Kidney (tissue), 22 donors: ENCODE measurements at places on chromosomes 7 and 10. TPM values are rescaled to one million over a fixed set of nuclear protein-coding genes. Genes with fewer than 3 reads are reported as not detected.

The LRRC18 gene
- total RNA-seq, result not detected

The ZEB1 gene
- total RNA-seq, result 43.0 TPM

The IDE gene
- total RNA-seq, result 40.5 TPM

The PNLIP gene
- total RNA-seq, result not detected

The EBLN1 gene
- total RNA-seq, result not detected

The ARHGAP22 gene
- 6.6 TPM for total RNA-seq

The LBX1 gene
- not detected for total RNA-seq

DNA sequence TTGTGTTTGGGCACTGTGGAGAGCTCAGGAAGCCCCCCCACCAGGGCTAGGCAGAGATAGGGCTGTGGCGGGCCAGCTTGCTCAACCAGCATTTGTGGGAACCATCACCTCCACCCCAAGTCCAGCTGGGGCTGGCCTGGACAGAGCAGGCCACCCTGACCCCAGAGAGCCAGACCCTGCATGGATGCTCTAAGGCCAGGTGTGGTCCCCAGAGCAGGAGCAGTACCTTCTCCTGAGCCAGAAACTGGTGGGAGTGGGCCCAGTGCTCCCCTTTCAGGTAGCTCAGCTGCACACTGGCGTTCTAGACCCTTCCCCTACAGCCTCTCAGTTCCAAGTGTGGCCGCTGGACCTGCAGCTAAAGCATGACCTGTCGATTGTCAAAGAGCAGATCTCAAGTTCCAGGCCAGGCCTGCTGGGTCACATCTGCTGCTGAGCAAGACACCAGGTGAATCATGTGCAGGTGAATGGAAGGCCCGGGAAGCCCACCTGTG, 57.2 kb downstream of the RASGEF1A start:
- DNase-seq, result peak; percentile 24

- DNase-seq, result no peak
Measured at GRCh38 chr10:20686015-20686635, 211.0 kb downstream of the NEBL start.

DNA sequence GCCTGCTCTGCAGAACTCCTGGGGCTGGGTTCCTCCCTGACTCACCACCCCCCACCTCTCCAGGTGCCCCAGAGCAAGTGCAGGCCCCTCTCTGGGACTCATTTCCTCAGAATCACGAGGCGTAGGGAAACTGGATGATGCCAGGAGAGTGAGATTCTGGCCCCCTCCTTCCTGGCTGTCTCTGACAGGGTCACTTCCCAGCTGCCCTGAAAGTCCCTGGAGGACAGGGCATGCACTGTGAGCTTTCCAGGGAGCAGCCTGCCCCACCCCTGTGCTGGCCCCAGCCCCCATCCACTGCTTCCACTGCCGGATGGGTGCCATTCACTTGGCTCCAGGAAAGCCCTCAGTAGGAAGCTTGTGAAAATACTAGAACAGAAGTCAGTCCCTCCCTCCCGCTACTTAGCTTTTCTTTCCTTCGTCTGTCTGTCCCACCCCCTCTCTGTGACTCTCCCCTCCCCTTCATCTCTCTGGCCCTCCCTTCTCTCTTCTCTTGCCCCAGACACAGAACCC, 10.4 kb downstream of the TACR2 start:
- peak; percentile 26 for DNase-seq

DNA sequence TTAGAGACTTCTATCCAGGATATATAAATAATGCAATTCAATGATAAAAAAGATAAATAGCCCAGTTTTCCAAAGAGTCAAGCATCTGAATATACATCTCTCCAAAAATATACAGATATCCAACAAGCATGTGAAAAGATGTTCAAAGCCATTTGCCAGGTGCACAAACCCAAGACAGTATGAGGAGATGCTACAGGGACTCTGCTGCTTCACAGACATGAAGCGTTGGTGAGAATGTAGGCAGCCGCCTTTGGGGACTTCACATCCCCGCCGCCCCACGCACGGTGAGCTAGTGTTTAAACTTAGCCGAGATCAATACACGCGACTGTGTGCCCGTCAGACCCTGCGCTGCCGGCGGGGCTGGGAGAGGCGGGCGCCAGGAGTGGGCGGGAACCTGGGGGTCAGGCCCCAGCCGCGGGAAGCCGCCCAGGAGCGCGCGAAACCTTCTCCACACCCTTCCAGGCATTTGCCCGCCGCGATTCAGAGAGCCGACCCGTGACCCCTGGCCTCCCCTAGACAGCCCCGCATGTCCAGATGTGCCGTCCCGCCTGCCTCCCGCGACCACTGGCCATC, 927 bp upstream of the ALOX5 start:
- DNase-seq, result no peak

- peak; percentile 78 for DNase-seq
Measured at GRCh38 chr7:132785870-132786269, 209.6 kb upstream of the PLXNA4 start.

- DNase-seq, result peak; percentile 78
Measured at GRCh38 chr7:39754326-39755120, 131.2 kb downstream of the RALA start.

DNA sequence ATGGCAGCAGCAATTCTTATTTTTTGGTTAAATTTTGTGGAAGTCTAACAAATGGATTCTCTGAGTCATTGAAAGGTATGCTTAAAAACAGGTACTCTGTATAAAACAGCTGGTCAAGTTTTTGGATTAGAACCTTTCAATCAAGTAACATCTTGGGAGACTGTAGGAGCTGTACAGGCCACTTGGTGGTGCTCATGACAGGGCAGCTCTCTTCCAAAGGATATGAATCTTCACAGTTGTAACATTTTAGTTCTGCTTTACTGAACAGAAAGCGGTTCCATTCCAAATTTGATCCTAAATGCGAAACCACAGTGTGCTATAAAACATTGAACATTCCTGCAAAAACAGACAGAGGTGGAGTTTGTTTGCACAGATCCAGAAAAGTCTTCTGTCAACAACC, 44.5 kb upstream of the AGR3 start:
- no peak for DNase-seq

- no peak for DNase-seq
Measured at GRCh38 chr7:114620208-114620607, 205.6 kb downstream of the FOXP2 start.

GRCh38 chr10:68348265-68348741, 15.6 kb upstream of the PBLD start:
- peak; percentile 43 for DNase-seq

DNA sequence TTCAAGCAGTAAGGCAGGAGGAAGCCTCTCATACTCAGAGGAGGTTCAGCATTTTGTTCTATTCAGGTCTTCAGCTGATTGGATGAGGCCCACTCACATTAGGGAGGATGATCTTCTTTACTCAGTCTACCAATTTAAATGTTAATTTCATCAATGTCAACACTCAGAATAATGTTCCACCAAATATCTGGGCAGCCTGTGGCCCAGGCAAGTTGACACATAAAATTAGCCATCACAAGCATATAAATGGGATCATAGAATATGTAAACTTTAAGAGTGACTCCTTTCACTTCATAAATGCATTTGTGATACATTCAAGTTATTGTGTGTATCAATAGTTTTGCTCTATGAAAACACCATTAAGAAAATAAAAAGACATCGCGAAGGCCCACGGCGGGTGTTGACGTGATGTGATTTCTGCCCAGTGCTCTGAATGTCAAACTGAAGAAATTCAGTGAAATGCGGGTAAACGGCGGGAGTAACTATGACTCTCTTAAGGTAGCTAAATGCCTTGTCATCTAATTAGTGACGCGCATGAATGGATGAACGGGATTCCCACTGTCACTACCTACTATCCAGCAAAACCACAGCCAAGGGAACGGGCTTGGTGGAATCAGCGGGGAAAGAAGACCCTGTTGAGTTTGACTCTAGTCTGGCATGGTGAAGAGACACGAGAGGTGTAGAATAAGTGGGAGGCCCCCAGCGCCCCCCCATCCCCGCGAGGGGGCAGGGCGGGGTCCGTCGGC, 536.1 kb upstream of the AUTS2 start:
- no peak for DNase-seq

DNA sequence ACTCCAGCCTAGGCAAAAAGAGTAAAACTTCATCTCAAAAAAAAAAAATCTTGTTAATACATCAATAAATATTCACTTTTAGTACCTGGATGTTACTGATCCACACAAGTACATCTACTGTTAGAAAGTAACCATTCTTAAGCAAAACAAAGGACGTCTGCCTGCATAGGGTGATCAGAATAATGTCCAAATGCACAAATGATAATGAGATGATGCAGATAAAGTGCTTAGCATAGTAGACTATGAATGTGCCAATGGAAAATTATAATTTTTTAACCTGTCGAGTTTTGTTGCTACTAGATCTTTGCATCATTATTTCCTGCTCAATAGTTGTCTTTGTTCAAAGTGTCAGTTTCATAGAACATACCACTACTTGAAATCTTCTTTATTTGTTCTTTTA, 109.6 kb upstream of the IMMP2L start:
- DNase-seq, result no peak

GRCh38 chr10:6280291-6280690, 77.6 kb downstream of the PFKFB3 start:
- no peak for DNase-seq

DNA sequence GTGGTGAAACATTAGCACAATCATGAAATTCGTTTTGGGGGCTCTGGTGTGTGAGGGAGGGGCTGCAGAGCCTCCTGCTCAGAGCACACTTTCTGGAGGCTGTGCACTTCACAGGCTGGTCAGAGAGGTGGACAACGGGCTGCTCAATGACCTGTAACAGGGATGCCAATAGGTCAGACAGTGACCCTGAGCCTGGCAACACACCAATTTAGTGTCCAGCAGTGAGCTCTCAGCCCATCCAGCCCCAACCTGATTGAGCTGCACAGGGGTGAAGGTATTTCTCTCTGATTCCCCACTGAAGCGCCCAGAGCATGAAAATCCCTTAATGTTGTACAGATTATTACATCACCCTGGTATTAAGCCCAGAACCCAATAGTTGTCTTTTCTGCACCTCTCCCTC, 191.3 kb upstream of the ZNF32 start:
- DNase-seq, result no peak

DNA sequence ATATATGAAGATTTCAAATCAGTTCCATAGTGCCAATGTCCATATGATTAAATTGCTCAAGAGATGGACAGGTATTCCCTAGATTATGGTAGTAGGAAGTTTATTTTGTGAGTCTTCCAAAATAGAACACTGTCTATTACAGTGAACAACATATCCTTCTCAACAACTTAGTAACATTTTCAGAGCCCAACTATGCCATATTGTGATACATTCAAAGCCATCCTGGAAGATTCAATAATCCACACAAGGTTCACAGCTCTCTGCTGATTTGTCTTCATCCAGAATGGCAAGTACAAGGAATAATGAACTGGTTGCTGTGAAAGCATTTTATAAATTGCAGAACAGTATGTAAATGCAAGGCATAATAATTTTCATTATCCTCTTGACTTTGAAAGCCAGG, 213.9 kb downstream of the CHRM2 start:
- no peak for DNase-seq

GRCh38 chr7:41574377-41574776, 128.5 kb downstream of the INHBA start:
- no peak for DNase-seq

DNA sequence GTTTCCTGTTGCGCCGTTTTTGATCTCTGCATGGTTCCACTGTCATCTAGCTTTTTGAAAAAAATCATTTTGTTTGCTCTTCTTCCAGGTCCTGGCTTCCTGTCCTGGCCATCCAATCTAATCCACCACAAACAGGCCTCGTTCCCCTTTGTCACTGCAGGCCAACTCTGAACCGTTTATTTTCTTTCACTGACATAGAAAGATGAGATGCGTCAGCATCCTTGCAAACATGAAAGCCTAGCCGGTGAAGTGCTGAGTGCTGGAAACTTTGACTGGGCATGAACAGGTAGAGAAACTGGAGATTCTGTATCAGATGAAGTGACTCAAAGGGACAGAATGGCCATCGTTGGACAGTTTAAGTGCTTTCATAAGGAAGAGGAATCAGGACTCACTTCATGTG, 1247.8 kb downstream of the TYW1 start:
- DNase-seq, result no peak

- DNase-seq, result peak; percentile 45
Measured at GRCh38 chr10:84783386-84783785, 455.0 kb downstream of the CCSER2 start.

- no peak for DNase-seq
Measured at GRCh38 chr10:49179699-49180443, 8.3 kb downstream of the TMEM273 start.

DNA sequence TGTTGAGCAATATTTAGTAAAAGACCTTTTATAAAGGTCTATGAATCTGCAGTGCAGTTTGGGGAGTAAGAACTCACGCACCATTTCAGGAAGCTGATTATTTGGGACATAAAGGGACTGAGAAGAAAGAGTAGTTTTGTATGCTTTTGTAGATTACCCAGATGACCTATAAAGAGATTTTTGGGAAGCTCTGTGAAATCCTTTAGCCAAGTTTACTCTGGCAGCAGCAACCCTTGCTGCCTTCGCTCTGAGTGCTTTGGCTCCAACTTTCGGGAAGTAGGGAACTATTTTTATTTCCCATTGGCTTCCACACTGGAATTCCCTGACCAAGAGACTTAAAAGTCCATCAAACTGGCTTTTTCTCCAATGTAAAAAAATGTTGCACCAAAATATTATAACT, 1110.1 kb upstream of the PHF14 start:
- DNase-seq, result no peak

DNA sequence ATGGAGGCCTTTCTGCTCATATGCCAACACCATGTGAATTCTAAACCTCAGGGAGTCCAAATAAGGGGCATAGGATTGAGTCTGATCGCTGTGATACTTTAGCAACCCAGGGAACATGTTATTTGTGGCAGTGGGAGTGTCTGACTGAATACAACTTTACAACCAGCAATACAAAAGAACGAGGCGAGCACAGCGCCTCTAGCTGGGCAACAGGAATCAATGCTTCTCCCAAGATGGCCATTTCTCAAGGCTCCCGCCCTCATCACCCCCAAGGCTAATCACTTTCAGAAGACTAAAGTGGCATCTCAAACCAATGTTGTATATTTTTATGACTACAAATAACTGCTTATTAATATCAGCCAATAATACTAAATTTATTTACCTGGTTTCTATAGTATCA, 28.1 kb downstream of the YWHAG start:
- DNase-seq, result no peak

GRCh38 chr10:102504179-102504975, 605 bp downstream of the SUFU start:
- DNase-seq, result peak; percentile 87

DNA sequence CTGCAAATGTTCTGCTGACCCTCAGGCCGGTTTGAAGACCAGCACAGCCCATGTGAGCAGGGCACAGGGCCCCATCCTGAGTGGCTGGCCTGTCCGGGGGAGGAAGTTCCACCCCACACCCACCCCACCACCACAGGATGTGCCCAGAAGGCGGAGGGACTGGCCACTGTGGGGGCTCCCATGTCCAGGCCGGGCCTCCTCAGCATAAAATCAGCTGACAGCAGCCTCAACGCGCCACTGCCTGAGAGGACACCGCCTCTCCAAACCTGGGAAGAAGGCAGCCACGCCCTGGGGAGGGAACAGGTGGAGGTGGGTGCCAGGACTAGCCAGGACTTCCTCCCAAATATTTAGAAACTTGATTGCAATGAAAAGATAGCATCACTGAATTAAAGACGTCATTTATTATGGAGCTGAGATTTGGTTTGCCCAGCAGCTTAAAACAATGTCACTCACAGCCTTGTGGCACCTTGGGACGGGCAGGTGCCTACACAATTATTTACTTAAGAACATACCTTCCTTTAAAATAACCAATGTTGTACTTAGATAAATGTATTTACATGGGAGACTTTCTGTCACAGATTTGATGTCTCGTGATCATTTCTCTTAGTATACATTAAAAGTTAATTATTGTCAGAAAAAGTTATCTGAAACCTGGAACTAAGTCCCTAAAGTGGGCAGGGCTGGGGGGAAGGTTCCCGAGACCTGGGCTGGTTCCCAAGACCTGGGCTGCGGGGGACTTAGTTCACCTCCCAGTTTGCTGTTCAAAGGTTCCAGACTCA, 27.3 kb upstream of the FAM20C start:
- DNase-seq, result no peak

- no peak for DNase-seq
Measured at GRCh38 chr7:157553256-157553655, 216.5 kb downstream of the DNAJB6 start.
